ENCODE measurements at places on chromosomes 2 and 18.

DNA sequence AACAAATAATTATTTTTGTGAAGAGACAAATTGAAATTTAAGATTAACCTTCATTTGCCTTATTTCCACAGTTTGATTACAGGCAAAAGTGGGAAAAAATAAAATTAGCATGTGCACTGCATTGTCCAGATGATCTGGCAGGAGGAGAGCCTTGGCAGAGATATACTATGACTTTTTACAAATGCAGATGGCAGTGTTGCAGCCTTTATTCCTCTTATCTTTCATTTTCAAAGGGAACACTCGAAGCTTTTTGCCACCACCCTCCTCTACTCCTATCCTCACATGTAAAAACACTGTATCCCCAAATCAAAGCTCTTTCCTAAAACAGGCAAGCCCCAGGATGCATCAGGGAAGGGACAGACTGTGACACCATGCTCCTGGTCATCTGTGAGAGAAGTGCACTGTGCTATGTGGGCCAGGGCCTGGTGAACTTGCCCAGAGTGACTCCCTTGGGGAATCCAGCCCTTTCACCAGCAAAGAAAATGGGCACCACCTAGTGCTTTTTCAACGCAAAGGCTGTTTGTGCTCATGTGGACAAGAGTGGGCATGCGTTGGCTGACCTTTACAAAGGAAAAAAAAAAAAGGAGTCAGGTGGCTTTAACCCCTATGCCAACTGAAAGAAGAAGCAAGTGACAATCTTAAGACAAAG is 74.7 kb upstream of the ETAA1 start:
- peak; percentile 76 for DNase-seq

- no peak for DNase-seq
Observed at GRCh38 chr18:8999872-9000271, 102.6 kb upstream of the NDUFV2 start.

DNA sequence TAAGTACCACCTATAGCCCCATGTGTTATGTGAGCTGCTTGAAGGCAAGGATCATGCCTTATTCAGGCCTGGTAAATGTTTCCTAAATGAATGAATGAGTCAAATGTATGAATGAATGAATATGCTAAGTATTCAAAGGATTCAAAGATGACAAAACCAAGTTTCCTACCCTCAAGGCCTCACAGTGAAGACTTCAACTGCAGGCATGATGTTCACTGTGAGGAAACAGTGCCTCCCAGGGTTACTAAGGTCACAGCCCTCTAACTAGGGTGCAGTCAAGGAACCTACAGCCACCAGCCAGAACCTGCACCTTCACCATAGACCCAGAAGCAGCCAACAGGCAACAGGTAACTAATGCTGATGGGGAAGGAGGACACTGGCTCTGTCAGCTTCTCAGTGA is 69.3 kb downstream of the SUMO1 start:
- DNase-seq: no peak

DNA sequence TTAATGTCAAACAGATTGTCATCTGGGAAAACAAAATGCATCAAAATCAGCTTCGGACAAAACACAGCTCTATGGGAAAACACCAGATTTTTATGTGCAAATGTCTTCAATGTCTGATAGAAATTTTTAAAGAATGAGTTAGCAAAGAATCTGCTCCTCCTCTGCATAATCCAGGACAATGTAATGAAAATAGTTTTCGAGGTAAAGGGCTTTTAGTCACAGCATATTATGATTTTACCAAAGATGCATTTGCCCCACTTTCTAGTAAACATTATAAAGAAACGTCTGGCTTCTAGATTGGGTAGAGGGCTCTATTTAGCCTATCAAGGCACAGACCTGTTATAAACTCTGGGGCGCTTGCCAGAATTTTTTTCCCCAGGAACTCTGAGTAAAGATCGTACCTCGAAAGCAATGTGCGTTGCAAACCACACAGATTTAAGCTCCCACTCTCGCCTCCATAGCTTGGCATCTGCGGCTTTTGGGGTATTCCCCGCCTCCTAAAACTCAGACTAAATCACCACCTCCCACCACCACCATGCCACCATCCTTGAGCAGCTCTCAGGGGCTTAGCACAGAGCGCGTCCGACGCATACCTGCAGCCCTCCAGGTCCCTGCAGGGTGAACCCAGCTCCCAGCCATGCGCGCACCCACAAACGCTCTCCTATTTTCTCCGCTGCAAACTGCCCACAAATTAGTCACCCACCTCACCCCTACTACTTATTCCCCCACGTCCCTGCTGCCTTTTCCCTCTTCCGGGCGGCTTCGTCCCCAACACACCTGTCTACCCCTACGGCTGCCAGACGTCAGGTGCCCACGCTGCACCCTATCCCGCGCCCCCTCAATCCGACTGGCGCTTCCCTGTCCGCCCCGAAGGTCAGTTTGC is 829 bp downstream of the ACVR1C start:
- no peak for DNase-seq

- peak; percentile 72 for DNase-seq
Observed at GRCh38 chr2:16707014-16707623, 41.5 kb upstream of the CYRIA start.

DNA sequence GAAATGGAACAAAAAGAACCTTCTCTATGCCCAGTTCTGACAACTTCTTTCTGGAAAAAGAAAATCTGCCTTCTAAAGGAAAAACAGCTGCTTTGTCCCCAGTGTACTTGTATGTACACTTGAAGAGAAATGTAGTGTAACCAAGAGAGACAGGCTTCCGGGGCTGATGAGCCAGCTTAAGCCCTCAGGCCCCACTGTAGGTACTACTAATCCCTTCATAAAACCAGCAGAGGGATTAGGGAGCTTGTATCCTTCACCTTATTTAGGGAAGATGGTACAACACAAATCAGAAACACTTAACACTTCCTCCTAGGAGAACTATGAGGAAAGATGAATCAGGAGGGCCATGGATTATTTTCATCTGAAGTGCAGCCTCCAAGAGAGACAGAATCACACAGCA is 18.8 kb upstream of the SUCLG1 start:
- DNase-seq: no peak

DNA sequence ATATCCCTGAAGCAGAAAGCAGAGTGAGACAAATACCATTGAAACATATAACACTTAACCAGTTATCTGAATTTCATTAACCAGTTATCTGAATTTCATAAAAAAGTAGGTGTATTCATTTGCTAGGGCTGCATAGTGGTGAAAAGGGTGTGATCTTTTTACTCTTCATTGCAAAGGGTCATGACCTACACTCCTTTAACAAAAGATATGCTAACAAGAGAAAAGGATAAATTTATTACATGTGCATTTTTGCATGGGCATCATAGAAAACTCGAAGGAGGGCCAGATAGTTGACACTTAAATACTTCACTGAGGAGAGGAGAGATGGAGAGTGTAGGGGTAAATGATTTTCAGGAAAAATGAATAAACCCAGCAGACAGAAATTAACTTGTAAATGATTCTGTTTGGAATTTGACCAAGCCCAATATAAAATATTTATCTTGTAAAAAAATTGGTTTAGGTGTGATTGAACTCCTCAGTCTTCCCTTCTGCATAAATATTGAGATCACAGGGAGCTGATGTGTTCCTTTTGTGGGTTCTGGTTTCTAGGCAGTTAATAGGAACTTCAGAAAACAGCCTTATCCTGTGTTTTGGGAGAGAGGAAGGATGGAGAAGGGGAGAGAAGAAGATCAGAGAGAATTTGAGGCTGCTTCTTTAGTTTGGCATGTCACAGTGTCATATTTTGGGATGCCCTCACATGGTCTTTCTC is 372.5 kb upstream of the SYT4 start:
- DNase-seq: no peak

DNA sequence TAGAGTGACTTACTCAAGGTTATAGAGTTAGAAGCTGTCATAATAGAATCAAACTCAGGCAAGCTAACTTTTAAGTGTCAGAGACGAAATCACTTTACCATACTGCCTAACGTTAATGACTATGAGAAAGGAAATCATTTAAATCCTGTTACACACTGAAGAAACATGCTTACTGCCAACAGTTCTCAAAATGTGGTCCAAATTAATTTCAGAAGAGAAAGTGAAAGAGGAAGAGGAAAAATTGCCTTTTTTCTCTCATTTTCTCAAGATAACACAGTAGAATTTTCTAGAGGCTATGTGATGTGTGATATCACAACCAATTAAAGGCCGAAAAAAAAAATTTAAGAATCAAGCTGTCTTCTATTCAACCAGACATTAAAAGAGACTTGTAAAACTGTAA is 1362.7 kb upstream of the CHAC2 start:
- DNase-seq: no peak

GRCh38 chr18:61888622-61889021 is 4.2 kb downstream of the RNF152 start:
- DNase-seq: no peak

DNA sequence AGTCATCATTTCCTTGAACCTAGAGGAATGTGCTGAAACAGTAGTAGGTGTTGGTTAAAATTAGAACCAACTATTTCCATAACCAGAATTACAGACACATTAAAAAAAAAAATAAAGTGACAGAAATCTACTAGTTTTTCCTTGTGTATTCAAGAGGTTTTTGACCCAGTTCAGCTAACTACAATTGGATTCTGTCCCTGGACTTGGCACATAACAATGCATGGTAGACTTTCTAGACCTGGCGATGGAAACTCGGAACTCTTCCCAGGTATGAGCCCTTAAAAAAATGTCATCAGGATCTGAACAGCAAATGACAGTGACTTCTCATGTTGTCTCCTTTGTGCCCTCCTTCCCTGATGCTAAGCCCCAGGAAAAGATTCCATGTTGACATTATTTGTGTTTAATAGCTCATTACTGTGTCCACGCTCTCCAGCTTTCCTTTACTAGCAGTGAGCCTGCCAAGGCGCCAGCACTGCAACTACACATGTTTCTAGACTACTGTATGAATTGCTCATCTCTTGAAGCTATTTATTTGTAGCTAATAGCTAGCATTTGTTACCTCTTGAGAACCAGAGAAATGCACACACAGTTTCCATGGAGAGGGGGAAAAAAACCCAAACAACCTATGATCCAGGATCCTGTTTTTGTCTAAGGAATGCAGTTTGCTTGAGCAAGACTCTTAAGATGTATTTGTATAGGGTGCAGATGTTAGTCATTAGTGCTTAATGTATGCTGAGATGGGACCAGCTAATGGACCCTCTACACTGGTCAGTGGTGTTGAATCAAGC is 148.5 kb downstream of the FMNL2 start:
- DNase-seq: peak; percentile 34

- DNase-seq: no peak
Observed at GRCh38 chr2:226299771-226300170, 499.8 kb downstream of the IRS1 start.

GRCh38 chr2:191386938-191387536 is 141.8 kb downstream of the MYO1B start:
- DNase-seq: no peak

- DNase-seq: no peak
Observed at GRCh38 chr2:223222397-223222796, 170.4 kb downstream of the KCNE4 start.

DNA sequence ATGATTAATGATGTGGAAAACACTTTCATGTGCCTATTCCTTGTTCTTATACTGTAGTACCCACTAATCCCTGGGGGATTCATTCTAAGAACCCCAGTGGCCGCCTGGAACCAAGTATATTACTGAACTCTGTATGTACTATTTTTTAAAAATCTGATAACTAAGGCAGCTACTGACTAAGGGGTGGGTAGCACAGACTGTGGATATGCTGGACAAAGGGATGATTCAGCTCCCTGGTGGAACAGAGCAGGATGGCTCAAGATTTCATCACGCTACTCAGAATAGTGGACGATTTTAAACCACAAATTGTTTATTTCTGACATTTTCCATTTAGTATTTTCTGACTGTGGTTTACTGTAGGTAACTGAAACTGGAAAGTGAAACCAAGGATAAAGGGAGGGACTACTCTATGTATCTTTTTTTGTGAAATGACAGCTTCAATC is 41.8 kb upstream of the CDC42EP3 start:
- DNase-seq: no peak

DNA sequence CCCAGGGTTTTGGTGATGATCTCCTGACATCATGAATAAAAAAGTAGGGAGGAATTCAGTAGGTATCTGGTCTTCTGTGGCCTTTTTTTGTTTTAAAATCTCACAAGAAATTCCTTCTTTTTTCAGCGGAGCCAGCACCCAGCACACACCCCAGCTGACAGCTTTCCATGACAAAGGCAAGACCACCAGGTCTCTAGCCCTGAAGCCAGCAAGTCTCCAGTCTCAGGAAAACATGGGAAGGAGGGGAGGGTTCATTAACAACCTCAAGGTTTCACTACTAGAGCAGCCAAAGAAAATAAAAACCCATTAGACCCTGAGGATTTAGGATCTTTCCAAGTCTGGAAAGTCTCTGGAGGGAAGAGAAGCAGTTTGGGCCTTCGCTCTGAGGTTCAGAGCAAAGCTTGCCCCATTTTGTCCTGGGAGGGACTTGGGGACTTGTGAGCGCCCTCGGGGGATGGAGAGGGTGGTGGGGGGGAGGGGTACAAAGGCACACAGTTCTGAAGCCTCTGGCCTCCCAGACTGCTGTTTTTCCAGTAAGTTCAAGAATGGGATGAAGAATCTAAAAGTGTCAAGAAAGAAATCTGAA is 9.0 kb downstream of the FOXI3 start:
- peak; percentile 64 for DNase-seq

- DNase-seq: no peak
Observed at GRCh38 chr2:179787601-179788000, 73.8 kb downstream of the ZNF385B start.

DNA sequence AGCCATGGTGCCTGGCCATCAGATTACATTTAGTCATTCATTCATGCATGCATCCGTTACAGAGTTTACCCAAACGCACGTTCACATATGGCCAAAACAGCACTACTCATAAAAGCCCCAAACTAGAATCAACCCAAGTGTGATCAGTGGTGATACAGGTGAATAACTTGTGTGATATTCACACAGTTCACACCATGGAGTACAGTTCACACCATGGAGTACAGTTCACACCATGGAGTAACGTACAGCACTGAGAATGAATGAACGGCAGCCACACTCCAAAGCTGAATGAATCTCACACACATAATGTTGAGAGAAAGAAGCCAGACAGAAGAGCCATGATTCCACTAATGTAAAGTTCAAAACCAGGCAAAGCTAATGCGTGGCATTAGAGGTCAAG is 12.3 kb upstream of the SLC66A3 start:
- no peak for DNase-seq

- DNase-seq: peak; percentile 80
Observed at GRCh38 chr2:67877301-67877700, 185.5 kb downstream of the C1D start.

GRCh38 chr2:232476045-232476444 is 11.6 kb downstream of the ECEL1 start:
- DNase-seq: no peak

DNA sequence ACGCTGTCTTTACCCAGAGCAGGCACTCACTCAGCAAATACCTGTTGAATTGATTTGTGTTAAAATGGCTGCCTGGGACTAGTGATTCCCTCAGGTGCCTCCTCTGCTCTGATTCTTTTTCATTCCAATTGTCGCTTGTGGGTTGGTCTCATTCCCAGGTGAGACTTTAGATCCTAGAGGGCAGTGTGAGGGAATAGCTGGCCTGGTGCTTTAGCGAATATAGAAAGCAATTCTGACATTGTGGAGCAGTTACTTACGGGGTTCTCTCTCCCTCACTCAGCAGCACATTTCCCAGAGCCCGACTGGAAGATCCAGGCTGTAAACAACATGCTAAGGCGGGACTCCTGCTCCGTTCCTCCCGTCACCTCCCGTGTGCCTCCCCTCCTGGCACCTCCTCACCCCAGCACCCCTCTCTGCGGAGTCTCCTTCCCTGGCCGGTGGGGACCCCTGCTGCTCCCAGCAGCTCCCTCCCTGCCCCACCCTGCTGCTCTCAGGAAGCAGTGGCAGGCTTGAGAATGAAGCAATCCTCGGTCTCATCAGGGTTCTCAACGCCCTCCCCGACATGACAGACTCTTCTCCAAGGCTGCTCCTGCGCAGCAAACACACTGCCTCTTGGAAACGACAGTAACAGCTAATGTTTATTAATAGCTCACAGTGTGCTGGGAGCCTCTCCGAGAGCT is 26.9 kb downstream of the CELF4 start:
- no peak for DNase-seq
